ENCODE measurements at places on chromosomes 13 and 19.
A peak's percentile ranks its signal among the peaks of the same experiment; 100 is the strongest.

- DNase-seq, result no peak
Measured at GRCh38 chr13:31538067-31539042, 201.0 kb upstream of the RXFP2 start.

GRCh38 chr13:77811381-77811780 is 107.2 kb downstream of the EDNRB start:
- no peak for DNase-seq

GRCh38 chr13:103614761-103615160 is 548.5 kb upstream of the SLC10A2 start:
- DNase-seq, result no peak

DNA sequence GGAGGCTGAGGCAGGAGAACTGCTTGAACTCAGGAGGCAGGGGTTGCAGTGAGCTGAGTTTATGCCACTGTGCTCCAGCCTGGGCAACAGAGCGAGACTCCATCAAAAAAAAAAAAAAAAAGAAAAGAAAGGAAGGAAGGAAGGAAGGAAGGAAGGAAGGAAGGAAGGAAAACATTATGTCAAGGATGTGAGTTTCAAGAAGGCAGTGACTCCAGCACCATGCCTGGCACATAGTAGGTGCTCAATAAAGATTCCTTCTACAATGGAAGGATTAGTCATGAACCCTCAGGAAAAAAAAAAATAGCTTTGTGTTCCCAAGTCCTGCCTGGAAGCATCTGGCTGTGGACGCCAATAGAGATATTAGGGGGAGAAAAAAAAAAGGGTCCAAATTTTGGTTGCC is 10.1 kb upstream of the ZNRF4 start:
- DNase-seq, result no peak

DNA sequence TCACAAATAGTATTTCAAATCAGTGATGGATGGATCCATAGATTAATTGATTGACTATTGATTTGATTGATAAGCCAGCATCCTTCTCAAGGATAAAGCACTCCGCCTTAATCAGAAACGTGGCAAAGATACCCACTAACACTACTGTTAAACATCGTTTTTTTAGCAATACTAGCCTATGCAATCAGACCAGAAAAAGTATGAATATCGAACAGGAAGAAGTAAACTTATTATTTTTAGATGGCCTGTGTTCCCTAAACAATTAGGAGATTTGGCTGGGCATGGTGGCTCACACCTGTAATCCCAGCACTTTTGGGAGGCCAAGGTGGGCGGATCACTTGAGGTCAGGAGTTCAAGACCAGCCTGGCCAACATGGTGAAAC is 49.5 kb downstream of the MYH14 start:
- no peak for DNase-seq

GRCh38 chr19:7331446-7331845 is 17.3 kb upstream of the ARHGEF18 start:
- DNase-seq, result no peak

GRCh38 chr13:49021953-49022352 is 46.2 kb downstream of the FNDC3A start:
- DNase-seq, result no peak

GRCh38 chr13:65605396-65605795 is 1624.7 kb downstream of the PCDH9 start:
- no peak for DNase-seq

DNA sequence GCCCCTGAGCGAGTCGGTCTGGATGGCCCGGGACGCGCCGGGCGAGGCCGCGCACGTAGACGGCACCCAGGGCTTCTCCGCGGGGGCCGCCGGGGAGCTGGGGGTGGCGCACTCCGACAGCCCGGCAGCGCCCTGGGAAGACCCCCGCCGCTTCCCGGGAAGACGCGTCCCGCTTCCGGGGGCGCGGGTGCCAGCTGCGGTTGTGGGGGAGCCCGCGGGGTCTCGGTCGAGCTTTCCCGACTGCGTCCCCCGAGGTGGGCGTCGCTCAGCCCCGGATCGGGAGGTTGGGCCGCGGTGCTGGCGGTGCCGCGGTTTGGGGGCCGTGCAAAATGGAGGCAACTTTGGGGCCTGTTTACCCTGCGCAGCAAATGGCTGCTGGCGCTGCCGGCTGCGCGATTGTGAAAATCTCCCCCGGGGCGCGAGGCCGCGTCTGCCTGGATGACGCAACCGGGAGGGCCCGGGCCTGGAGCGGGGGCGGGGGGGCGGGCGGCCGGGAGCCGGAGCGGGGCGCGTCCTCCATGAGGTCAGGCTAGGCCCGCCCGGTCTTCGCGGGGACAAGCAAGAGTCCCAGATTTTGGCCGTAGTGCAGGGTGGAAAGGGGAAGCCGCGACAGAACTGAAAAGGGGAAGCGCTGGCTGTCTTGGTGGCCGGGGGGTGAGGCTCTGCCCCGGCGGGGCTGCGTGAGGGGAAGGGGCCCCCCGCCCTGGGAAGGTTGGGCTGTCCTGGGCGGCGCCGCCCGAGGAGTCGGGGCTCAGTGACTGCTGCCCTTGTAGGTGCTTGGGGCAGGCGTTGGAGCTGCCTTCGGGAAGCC is 11.3 kb downstream of the PEAK3 start:
- DNase-seq, result peak; percentile 54

GRCh38 chr13:73945871-73946270 is 188.3 kb downstream of the KLF12 start:
- DNase-seq, result no peak

- DNase-seq, result no peak
Measured at GRCh38 chr19:7000333-7000732, 20.9 kb downstream of the MBD3L2B start.

GRCh38 chr13:91574766-91575165 is 176.3 kb downstream of the GPC5 start:
- no peak for DNase-seq

DNA sequence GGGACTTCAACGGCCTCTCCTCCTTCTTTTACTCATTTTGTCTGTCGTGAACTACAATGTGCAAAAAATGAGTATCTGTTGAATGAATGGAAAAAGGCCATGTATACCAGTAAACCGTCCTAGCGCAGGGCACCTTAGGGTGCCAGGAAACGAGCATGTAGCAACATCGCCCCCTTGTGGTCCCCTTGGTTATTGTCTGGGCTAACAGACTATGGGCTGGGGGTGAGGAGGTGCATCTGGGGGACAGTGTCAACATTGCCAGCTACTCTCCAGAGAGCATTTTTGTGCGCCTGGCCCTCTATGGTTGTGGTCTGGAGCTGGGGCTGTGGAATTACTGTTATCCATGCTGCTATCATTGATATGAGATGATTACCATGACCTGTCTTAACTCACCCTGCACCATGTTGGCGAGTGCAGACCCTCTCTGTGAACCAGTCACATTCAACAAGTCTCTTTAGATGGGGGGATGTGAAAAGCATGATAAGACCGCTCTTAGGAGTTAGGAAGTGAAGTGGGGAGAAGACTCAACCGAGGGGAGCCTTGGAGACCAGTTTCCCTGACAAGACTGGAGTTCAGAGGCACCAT is 22.8 kb upstream of the SIGLEC11 start:
- peak; percentile 70 for DNase-seq

DNA sequence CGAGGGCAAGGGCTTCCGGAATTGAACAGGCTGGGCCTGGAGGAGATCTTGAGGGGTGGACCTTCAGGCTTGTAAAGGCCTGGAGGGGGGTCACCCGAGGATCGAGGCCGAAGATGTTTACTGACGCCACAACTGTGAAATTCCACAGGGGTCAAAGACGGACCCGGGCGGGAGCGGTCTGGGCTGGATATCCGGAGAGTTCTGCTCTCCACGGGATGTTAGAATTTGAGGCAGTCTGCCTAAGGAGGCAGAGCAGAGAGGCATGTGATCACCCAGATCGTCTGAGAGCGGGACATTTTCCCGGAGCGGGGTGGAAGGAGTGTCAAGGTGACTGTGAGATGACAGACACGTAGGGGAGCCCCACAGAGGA is 13.2 kb downstream of the KLHL26 start:
- DNase-seq, result no peak

DNA sequence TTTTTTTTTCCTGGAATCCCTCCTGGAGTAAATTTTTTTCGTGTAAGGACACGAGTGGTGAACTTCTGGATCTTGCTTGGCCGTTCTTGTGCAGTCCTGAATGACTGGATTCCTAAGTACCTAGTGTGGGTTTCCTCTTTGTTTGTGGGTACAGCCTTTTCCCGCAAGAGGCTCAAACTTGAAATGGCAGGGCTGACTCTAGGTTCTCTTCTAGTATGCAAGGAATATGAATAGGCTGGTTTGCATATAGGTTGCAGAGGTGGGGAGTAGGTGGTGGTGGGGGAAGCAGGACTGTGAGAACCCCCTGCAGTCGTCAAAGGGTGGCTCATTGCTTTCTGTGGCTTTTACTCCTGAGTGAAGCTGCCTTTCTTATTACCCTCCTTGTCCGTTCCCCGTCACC is 13.6 kb downstream of the UBAC2 start:
- DNase-seq, result peak; percentile 34

GRCh38 chr13:98276486-98276885 is 99.4 kb upstream of the RNF113B start:
- DNase-seq, result no peak

- no peak for DNase-seq
Measured at GRCh38 chr19:275000-275399, 16.2 kb downstream of the PLPP2 start.

DNA sequence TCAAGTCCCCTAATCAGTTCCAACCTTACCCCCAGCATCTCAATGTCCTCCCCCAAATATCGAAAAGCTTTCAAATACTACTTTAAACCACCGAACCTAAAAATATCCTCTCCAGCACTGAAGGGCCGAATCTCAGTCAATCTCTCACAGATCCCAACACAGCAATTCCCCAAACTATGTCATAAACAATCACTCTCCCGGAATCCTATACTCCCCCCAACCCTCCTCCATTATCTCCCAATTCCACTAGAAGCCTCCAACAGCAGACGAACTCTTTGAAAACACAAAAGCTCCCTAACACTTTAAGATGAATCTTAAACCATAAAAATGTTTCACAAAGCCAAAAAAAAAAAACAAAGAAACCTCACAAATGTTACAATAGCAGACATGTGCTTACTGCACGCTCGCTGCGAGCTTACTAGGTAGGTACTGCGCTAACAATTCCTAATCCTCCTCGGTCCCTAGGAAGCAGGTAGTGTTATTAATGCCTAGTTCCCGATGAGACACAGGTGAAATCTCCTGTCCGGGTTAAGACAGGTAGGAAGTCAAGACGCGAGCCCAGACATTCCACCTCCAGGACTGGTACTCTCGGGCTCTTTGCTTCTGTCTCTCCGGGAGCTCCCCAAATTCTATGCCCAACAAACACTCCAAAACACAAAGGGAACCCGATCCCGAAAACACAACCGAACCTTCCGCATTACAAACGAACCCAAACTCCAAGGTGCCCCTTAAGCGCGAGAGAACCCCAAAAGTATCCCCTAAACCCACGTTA is 14.2 kb downstream of the FBXO46 start:
- DNase-seq, result peak; percentile 11

DNA sequence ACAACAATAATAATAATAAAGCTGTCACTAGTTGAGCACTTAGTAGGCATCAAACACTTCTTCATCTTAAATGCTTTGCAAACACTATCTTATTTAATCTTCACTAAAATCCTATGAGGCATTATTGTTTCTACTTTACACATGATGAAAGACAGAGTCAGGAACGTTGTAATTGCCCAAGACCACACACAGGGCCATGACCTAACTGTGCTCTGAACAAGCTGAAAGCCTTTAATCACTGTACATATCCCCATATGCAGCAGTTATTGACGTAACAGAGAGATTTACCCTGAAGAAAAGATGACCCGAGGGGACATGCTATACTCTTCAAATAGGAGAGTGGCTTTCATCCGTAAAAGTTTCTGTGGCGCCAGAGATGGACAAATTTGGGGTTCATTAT is 53.0 kb downstream of the SACS start:
- no peak for DNase-seq

DNA sequence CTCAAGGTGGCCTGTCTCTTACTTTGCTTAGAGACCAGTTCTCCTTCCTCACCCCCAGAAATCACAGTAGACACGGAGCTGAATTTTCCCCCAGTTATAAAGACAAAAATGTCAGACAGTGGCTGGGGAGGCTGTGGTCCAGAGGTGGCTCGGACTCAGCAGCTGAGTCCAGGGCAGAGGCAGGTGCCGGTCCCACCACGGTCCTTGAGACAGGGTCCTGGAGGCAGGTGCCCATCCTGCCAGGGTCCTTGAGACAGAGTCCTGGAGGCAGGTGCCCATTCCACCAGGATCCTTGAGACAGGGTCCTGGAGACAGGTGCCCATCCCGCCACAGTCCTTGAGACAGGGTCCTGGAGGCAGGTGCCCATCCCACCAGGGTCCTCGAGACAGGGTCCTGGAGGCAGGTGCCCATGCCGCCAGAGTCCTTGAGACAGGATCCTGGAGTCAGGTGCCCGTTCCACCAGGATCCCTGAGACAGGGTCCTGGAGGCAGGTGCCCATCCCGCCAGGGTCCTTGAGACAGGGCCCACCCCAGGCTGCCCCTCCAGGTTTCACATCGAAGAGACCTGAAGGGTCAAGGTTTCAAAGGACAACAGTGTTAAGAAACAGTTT is 23.1 kb downstream of the PEPD start:
- no peak for DNase-seq

GRCh38 chr19:57103573-57104277 is 16.1 kb upstream of the USP29 start:
- peak; percentile 39 for DNase-seq

DNA sequence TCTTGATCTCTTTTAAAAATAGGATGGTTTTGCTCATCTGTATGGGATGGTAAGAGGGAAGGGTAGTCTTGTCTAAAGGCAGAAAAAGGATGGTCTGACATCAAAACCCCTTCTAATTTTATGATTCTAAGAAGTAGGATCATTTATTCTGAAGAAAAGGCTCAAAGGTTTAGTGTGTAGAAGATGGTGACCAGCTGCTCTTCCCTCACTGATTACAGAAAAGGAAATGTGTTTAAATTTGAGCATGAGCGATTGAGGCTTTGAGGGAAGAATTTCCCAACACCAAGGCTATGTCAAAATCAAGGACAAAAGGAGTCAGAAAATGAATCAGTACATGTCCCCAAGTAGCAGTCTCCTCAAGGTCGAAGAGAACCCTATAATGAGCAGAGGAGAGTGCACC is 909.8 kb downstream of the EFNB2 start:
- no peak for DNase-seq

GRCh38 chr13:37587236-37587635 is 11.3 kb downstream of the POSTN start:
- no peak for DNase-seq

DNA sequence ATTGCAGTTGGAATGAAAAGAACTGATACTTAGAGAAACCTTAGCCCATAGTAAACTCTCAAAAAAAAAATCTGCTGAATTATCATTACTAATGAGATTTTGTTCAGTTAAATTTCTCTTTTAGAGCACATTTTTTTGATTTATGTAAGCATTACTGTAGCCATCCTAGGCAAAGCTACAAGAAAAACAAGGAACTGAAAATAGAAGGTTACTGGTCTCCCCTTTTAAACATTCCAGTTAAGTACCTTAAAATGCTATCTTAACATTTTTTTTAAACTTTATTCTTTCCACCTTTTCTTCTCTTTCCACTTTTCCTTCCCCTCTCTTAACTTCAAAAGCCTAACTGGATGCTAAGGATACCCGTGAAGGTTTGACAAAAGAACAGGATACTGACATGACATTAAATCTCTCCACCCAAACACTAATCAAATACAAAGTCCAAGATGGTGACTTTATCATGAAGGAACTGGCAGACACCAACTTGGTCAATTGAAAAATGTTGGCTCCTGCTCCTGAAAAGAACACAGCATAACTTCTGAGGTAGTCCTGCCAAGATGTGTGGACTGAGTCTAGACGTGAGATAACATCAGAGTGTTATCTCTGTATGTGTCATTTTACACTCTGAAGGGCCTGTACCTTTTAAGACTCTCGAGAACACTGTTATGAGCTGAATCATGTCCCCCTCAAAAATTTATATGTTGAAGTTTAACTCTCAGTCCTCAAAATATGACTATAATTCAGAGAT is 29.5 kb upstream of the SACS start:
- no peak for DNase-seq

GRCh38 chr13:27927444-27928352 is 7.9 kb downstream of the PDX1 start:
- DNase-seq, result no peak
